ENCODE measurements at places on chromosomes 7 and 10.

DNA sequence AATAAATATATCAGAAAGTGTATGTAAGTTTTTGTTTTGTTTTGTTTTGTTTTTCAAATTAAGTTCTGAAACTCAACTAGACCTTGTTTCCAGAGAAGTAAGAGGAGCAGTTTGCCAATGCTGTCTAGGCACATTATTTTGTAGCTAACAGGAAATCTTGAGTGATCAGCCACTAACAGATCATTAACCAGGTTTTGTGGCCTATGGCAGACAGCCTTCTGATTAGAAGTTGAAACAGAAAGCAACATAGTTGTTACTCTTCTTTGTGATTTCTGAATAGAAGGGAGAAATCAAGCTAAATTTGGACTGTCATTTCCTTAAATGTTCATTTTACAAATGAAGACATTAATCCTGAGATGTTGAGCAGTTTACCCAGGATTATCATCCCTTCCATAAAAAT lies 142.6 kb downstream of the PLXDC2 start:
- no peak for DNase-seq

DNA sequence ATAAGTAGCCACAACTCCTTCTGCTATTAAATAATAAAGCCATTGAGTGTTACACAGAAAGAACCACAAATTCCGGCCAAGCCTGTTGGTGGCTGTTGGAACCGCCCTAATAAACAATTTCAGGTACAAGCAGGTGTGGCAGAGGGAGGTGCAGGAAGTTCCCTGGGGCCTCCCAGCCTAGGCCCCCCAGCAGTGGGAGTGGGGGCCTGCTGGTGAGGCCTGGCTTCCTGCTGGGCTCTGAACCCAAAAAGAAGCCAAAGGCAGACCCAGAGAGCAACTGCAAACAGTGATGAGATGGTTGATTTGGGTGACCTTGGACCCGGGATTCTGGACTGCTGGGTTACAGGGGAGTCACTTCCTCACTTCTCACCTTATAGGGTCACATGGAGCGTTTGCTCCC lies 21.0 kb upstream of the LMTK2 start:
- DNase-seq, result no peak

DNA sequence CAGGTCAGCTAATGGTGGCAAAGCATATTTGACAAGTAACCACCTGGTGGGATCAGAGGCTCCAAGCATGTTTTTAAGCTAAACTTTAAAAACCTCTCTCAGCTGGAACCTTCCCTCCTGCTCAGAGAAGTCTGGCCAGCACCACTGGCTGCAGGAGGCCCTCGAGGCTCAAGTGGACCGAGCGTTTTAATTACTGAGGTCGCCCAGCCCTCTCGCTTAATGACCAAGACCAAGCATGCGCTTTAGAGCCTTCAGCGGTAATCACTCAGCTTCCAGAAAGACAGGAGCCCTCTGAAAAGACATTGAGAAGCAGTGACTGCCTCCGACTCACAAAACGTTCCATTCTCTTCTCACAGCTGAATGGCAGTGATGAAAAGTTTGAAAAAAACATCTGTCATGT lies 383.4 kb upstream of the ADARB2 start:
- DNase-seq, result no peak

DNA sequence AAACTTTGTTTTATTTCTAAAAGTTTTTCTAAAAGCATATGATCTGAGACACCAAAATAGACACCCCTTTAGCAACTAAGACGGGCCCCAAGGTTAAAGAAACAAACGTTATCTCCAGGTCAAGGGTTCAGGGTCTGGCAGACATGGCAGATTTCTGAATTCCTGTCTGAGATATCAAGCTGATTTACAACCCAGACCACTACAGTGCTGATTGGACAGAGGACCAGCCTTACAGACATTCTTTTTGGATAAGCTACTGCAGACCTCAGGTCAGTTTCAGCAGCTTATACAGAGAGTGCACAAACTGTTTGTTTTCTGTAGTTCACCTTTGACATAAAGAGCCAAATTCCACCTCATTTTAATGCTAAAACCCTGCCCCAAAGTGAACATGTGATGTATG lies 34.8 kb downstream of the SVOPL start:
- DNase-seq, result no peak

- no peak for DNase-seq
Measured at GRCh38 chr7:75650681-75651080, 88.1 kb downstream of the HIP1 start.

- DNase-seq, result no peak
Measured at GRCh38 chr10:83459124-83459523, 680.2 kb upstream of the GHITM start.

DNA sequence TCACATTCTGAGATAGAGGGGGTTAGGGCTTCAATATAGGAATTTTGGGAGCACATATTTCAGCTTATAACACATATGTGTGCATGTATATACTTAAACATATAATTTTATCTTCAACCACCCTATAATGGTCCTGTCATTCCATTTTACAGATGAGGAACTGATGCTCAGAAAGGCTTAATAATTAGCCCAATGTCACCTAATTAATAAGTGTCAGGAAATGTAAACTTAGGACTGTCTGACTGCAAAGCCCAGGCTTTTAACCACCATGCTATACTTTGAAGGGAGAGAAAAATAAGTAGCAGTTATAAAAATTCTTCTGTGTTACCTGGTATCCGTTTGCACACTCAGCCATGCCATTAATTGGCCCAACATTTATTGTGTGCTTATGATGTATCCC lies 172.6 kb downstream of the SKIDA1 start:
- no peak for DNase-seq
